ENCODE measurements at places on chromosomes 7 and 10.

- H3K4me1 ChIP-seq: no peaks in the 10 kb centered on the region
- DNase-seq: peak; percentile 39
- H3K4me3 ChIP-seq: no peak overlapping the region
- H3K27ac ChIP-seq: no peak overlapping the region
- H3K27me3 ChIP-seq: no peaks in the 10 kb centered on the region
Measured at GRCh38 chr10:46245381-46245900, 41.4 kb upstream of the ANTXRL start.

DNA sequence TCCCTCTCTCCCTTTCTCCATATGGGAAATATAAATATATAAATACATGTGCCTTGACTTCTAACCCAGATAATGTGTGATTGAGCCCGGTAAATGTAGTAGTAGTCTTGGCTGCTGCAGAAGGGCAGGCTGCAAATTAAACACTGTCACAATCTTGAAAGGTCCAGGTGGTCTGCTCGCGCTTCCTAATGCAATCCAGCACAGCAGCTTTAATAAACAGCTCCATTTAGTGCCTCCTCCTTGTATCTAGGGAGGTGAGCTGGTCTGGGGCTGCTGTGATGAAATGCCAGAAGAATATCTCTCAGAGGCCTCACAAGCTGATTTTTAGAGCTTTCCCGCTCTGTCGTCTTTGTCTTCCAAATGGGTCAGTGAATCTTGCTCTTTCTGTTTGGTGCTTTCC, 782 bp downstream of the POU6F2 start:
- H3K27ac ChIP-seq: no peak overlapping the region
- H3K4me3 ChIP-seq: no peak overlapping the region
- no peaks in the 10 kb centered on the region for H3K36me3 ChIP-seq
- H3K4me1 ChIP-seq: no peaks in the 10 kb centered on the region

DNA sequence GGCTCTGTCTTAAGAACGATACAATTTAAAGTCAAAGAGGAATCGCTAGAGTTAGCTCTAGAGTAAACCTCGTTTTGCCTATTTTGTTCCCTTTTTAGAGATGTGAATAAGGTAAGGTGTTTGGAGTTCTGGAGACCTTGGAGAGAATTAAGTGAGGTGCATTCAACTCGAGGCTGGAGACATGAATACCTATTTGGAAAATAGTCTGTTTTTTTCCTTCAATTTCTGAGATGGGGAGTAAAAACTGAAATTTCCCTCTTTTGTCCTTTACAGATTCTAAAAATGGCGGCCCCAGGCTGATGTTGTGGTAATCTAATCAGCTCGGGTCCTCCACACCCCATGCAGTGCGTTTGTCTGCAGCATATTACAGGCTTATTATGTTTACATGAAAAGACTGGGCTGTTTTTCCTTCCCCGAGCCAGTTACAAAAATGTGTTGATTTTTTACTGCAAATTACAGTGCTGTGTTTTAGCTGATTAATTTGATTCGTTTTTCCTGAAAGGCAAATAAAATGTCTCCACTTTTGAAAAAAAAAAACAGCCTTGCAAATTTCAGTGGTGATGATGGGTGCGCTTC, 1.5 kb downstream of the KMT2E start:
- H3K36me3 ChIP-seq: peaks cover 3% of the 10 kb centered on the region
- peak; percentile 55 for DNase-seq
- H3K4me3 ChIP-seq: peak overlapping the region; percentile 89
- H3K27me3 ChIP-seq: no peaks in the 10 kb centered on the region

DNA sequence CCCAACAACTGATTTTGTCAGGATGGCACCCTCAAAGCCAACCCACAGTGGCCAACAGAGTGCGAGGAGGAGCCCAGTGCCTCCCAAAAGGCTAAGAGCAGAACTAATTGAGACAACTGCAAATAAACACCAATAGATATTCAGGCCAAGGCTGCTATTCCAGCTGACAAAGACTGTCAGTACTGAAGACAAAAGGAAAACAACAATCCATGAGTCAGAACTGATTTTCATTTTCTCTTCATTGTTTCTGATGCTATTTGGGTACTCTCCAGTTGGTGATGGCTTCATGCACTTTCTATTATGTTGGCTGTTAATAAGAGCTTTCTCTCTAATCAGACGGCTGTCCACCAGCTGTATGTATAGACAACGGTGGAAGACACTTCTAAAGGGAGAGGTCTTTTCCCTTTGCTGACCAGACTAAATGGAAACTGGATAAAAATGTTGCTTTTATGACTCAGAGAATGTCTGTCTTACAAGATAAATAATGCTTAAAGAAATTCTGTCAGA, 515.9 kb downstream of the PARD3 start:
- no peak for DNase-seq
- H3K27ac ChIP-seq: no peak overlapping the region
- H3K4me3 ChIP-seq: no peak overlapping the region
- H3K36me3 ChIP-seq: no peaks in the 10 kb centered on the region
- no peaks in the 10 kb centered on the region for H3K27me3 ChIP-seq

DNA sequence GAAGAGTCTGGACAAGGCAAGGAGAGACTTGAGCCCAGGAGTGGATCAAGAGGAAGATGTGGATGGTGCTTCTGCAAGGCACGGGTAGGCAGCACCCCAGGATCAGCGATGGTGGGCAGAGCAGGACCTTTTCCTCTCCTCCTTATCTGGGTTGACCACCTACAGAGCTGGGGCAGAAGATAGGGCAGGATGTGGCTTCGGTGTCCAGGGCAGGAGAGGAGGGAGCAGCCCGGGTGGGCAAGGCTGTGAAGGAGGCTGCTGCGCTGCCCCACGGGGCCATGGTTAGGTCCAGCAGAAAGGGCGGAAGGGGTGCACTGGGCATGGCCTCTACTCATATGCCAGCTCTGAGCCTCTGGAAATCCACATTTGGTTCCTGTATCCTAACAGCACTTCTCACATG, 20.0 kb upstream of the PARP12 start:
- no peak overlapping the region for H3K4me3 ChIP-seq
- no peaks in the 10 kb centered on the region for H3K4me1 ChIP-seq
- H3K27ac ChIP-seq: no peak overlapping the region
- no peaks in the 10 kb centered on the region for H3K27me3 ChIP-seq
- H3K36me3 ChIP-seq: no peaks in the 10 kb centered on the region

- no peak for DNase-seq
- H3K27me3 ChIP-seq: no peaks in the 10 kb centered on the region
- H3K4me1 ChIP-seq: no peaks in the 10 kb centered on the region
- H3K27ac ChIP-seq: peak overlapping the region; percentile 13
- H3K4me3 ChIP-seq: no peak overlapping the region
Measured at GRCh38 chr10:110505130-110505770, 7.5 kb downstream of the DUSP5 start.
